NCI-H187 treated with DMSO at 0.1 percent for 48 hours (cell line): ENCODE measurements at places on chromosomes 11 and 22.

DNA sequence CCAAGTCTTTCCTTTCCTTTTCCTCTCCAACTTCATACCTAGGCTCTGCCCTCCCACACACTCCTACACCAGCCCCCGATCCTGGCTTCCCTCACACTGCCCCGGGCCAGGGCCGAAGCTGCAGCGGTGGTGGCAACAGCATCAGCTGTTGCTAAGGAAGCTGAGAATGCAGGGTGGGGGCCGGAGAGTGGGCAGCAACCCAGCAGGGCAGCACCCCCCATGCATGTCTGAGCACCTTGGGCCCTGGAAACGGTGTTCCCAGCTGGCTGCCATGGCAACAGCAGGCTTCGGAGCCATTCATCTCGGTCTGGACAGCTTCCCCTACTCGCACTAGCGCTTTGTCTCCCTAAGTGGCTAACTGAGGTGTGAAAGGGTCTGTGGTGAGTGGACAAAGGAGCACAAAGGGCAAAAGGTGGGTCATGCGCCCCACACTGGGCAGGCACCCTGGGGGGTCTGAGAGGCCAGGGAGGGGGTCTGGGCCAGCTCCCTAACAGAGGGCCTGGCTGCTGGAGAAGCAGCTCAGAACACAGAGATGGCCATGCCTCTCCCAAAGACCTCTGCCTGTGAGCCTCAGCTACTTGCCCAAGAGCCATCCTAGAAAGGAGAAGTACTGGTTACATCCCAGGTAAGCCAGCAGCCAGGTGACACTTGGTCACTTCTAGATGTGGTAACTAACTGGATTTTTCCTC, 42.1 kb upstream of the JAM3 start:
- no peak for DNase-seq

DNA sequence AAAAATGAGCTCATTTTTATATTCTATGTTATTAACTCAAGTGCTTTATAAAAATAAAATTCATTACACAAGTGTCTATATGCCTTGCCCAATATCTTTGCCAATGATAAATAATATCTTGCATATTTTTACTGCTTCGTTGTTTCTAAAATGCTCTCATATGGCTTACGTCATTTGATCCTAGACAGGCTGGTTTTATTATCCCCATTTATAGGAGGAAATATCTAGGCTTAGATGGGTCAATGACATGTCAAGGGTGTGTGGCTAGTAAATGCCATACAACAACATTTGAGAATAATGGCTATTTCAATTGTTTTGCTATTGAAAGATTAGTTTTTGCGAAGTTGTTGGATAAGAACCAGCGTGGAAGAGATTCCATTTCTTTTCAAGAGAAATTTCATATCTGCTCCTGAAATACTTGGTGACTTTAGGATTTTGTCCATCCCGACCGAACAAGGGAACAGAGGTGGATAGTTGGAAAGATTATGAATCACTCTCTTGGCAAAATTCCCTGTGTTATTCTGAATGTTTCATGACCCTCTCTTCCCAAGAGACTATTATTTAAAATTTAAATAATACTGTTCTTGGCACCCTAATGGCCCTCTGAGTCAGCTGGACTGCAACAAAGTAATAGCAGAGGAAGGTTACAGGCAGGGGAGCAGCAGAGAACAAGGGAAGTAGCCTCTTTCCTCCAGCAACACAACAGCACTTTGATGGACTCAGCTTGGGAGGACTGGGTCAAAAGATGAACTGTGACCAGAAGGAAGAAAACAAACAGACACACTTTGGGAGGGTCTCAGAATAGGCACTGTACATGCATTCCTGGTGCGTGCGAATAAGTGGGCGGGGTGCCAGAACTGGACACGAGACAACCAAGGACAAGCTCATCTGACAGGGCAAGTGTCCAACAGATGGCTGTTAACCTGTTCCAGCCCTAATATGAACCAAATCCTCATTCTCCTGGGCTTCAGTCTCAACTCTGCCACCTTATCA, 94.5 kb downstream of the ME3 start:
- DNase-seq, result no peak

- no peak for DNase-seq
Observed at GRCh38 chr11:132463295-132464002, 1068.9 kb downstream of the OPCML start.

DNA sequence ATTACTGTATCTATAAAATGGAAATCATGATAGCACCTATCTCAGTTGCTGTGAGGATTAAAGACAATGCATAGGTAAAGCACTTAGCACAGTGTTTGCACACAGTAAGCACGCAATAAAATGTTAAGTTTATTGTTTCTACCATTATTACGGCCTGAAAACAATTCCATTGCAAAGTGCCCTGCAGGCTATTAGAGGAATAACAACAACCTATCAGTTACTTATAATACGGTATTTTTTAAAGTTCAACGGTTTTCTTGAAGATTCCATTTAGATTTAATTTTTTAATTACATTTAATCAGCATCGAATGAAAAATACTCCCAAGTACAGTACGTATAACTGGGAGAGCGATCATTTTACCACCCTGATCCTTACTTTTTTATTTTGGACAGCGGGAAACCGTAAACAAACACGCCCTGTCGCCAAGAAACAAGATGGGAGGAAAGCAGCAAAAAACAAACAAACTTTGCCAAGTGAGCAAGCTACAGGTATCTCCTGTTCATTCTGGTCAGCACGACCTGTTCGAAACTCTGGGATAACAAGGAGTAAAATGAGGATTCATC, 893 bp downstream of the SLC36A4 start:
- DNase-seq, result no peak

DNA sequence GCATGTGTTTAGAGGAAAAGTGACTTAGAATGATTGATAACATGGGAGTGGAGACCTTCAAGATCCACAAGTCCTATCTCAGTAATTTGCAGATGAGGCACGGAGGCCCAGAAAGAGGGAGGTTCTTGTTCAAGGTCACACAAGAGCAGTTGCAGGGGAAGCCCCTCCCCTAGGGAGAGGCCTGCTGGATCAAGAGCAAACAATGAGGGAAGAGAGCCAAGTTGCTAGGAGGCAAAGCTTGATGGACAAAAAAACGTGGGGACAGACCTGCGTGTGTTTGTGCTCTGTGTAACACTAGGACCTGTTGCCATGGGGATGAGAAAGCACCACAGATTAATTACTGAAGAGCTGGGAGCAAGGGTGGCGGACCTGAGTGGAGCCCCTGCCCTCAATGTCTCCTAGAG, 6.4 kb upstream of the MFRP start:
- peak; percentile 36 for DNase-seq
